Ureter (tissue), 1 donor: ENCODE measurements at places on chromosomes 5 and 9.
A peak's percentile ranks its signal among the peaks of the same experiment; 100 is the strongest.

GRCh38 chr5:118775790-118776499 lies 212.4 kb downstream of the DTWD2 start:
- no peak for DNase-seq

DNA sequence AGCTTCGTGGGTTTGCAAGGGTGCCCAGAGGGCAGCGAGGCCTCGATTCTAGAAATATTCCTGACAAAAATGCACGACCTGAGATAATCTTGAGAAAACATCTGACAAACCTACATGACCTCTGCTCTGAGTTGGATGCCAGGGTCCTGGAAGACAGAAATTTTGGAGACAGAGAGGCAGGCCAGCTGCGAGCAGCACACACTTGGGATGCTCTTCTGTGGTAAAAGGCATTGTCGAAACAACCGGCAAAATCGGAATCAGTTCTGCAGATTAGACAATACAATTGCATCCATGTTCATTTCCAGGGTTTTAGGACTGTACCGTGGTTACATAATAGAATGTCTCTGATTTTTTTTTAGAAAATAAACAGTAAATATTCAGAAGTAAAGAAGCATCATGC lies 74.2 kb downstream of the GADD45G start:
- DNase-seq: no peak

GRCh38 chr9:12060811-12061210 lies 632.4 kb upstream of the TYRP1 start:
- DNase-seq: no peak

DNA sequence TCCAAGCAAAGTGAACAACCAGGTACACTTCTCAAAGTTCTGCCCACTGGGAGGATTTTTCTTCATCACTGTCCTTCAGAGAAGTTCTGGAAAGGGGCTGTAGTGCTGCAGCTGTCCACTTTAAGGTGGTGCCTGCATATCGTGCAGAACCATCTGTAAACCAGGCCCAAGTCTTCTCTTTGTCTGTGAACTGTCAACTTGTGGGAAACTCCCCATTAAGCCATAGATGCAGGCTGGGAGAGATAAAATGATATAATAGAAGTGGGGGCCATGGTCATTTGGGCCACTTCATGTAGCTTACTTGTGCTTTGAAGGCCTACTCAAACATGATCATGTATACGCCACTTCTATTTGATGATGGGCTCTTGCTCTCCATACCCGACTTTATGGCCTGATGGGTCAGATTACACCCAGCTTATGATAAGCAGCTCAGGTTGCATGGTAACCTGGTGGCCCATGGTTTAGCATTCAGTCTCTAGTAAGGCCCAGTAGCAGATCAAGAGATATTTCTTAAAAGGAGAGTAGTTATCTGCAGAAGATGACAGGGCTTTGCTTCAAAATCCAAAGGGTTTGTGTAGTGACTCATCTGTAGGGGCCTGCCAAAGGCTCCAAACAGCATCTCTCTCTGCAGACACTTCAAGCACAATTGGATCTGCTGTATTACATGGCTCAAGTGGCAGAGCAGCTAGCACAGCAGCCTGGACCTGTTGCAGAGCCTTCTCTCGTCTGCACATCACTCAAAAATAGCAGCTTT lies 15.7 kb upstream of the BTF3 start:
- no peak for DNase-seq

- no peak for DNase-seq
Measured at GRCh38 chr9:137349471-137350033, 47.5 kb upstream of the NRARP start.

DNA sequence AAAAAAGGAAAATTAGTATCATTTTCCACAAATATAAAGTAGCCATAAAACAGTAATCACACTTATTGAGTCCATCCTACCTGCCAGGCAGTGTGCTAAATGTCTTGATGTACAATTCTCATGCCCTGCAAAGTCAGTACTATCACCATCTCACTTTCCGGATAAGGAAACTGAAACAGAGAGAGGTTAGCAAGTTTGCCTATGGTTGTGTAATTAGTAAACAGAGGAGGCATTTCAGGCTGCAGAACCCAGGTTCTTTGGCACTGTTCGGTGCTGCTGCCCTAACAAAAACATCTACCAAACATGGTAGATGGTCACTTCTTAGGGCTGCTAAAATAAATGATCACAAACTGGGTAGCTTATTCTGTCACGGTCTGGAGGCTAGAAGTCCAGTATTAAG lies 22.6 kb downstream of the PLAC8L1 start:
- DNase-seq: no peak

DNA sequence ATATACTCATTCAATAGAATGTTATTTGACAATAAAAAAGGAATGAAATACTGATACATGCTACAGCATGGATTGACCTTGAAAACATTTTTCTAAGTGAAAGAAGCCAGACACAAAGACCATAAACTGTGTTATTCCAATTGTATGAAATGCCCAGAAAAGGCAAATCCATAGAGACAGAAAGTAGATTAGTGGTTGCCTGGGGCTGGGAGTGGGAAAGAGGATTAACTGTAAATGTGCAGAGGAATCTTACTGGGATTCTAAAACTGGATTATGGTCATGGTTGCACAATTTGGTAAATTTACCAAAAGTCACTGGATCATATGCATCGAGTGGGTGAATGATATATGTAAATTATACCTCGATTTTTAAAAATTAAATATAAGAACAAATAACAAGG lies 88.1 kb downstream of the GLIS3 start:
- no peak for DNase-seq

- DNase-seq: no peak
Measured at GRCh38 chr5:43750809-43751208, 147.8 kb downstream of the NNT start.

DNA sequence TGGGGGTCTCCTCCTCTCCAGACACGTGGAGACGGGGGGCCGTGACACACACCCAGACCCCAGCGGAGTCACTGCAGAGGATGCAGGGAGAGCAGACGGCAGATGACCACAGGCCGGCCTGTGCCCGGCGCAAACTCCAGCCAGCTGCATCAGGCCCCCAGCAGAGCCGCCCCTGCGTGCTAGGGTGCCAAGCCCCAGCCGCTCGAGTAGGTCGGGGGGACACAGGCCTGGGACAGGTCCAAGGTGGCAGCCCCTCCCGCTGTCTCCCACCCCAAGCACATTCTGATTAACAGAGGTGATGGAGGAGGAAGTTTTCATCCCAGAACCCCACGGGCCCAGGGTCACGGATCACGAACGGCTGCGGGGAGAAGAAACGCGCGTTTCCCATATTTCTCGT lies 14.4 kb downstream of the NACC2 start:
- no peak for DNase-seq

DNA sequence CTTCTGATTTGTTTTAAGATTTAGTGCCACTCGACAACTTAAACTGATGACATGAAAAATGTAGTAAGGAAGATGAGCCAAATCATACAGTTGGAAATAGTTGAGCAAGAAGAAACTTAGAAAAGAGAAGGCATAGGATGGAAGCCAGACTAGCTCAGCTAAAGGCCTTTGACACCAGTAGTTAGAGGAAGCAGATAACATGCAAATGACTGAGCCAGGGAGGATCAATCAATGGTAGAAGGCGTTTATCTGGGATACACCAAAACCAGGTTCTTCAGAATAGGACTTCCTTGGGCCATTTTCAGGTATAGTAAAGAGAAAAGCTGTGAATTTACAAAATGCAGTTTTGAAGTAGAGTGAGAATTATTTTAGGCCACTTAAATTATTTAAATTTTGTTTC lies 3.2 kb downstream of the TDRD7 start:
- DNase-seq: no peak

GRCh38 chr9:127509261-127509954 lies 58.1 kb downstream of the LRSAM1 start:
- no peak for DNase-seq

DNA sequence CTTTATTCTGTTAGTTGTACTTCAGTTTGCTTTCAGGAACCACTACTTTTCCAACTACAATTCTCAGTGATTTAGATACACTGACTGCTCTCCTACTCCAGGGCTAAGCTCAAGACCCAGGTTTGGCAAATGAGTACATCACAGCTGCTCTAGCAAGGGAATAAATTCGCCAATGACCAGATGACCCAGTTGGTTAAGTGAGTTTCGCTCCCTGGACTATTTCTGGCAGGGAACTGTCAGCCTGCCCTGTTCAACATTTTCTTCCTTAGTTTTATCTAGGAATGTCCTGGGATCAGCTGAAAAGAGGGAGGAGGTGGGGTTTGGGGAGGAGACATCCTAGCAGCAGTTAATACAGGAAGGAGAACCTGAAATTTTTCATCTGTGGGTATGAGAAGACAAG lies 6.4 kb upstream of the STARD4 start:
- no peak for DNase-seq

DNA sequence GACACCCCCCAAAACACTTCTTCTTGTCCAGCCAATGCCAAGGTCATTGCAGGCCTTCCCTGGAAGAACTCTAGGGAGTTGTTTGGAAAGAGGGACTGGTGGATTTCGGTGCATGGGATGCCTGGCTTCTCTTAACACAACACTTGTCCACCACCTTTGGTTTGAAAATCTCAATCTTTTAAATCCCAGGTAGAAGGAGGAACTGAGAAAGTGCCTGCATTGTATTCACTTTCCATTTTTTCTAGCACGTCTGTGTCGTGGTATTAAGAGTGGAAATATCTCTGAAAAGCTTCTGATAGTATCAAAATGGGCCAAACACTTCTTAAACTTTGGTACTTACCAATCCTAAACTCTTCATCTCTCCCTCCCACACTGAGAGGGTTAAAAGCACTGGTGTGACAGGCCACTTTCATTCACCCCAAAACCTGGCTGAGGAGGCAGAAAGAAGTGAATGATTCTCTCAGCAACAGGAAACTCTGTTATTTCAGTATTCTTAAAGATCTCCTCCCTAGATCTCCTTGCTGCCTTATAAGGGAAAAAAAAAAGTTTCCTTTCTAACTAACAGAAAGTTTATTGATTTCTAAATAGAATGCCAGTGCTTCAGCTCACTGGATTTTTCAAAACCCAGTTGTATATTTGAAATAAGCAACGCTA lies 3.9 kb upstream of the NFIB start:
- DNase-seq: no peak

DNA sequence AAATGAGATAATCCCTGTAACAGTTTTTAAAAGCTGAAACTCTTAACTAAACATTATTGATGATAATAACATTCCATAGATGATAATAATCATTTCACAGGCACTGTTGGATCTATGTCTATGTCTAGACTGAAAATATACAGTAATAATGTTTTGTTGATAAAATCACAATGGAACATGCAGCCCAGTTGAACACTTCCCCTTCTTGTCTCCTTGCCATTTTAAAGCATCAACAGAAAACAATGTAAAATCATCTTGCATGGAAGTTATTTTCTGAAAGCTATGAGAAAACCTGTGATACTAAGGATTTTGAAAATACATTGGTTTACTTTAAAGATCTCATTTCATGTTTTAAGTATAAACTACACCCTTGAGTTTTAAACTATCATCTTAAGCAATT lies 1.9 kb downstream of the GAPT start:
- no peak for DNase-seq

DNA sequence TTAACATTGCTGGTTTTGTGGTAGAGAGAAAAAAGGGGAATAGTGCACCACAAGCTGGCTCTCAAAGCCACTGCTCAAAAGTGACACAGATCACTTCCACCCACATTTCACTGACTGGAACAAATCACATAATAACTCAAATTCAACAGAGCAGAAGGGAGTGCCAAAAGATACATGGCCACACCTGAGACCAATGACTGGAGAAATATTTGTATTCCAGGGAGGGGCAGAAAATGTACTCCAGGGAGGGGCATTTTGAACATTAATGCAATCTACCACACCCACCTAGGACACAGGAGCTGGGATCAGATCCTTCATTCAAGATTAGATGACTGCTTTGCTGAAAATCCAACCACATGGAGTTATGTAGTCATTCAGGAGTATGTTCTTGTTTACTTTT lies 44.8 kb upstream of the ALDOB start:
- DNase-seq: peak; percentile 52

DNA sequence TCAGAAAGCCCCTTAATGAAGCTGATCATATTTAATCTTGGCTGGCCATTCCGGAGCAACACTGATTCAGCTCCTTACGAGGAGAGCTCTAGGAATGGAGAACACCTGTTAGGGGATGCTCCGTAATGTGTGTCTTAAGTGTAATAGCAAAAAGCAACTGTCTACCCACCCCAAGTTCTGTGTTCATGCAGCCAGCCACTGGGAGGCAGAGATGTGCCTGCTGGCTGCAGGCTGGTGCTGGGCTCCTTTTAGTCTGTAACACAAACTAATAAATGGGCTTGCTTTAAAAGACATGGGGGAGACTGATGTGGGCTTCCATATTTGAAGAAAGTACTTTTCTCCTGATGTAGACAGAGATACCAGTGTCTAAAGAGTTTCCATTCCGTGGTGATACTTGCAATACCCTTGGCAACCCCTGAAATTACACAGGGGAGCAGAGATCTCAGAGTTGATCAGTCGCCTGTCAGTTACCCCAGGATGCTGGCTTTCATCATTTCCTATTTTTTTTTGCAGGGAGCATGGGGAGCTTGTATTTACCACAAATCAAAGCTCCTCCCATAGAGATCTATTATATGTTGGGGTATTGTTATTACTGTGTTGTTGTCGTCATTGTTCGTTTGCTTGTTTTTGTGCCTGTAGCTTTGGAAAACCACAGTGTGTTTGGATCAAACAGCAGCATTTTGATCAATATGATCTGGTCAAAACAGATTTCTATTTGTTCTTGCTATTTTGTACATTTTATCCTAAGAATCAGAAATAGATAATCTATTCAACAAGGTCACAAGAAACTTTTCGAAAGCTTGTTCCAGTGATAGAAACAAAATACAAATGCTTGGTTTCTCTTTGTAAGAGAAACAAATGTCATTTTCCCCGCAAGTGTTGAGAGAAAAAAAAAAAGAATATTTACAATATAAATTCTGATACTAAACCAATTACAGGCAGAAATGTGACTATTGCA lies 65.8 kb downstream of the MTX3 start:
- DNase-seq: no peak

DNA sequence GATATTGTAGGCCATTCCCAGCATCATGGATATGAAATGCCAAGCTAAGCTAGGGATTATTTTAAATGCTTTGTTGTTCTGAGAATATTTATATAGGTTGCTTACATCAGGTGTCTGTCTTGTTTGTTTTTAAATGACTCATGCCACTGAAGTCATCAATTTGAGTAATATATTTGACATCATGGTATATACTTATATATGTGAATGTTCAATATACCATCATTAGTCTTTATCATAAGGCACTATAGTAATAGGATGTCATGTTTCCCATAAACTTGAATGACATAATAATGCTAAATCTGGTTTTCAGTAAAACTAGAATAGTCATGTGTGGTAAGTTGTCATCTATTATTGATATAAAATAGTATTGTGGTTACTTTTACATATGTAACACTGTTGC lies 13.1 kb downstream of the C9orf85 start:
- no peak for DNase-seq

GRCh38 chr5:91639744-91640143 lies 256.6 kb upstream of the ARRDC3 start:
- no peak for DNase-seq
